Activated CD4-positive, alpha-beta memory T cell treated with anti-CD3 and anti-CD28 coated beads for 36 hours (primary cell): ENCODE measurements at places on chromosomes 5 and 9. TPM values are rescaled to one million over a fixed set of nuclear protein-coding genes. Genes with fewer than 3 reads are reported as not detected.
A peak's percentile ranks its signal among the peaks of the same experiment; 100 is the strongest.

DNA sequence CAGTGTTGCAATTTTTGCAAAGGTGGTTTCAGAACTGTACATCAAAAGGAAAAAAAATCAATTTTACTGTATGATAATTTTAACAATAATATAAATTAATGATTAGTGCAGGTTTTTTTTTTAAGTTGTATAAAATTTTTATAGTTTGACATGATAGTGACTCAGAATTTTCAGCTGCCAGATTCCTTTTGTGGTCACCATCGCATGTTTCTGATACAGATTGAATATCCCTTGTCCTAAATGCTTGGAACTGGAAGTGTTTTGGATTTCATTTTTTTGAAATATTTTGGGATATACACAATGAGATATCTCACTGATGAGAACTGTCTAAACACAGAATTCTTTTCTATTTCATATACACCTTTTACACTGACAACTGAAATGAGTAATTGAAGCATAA, 361.3 kb downstream of the RAB3C start:
- no peak for DNase-seq

DNA sequence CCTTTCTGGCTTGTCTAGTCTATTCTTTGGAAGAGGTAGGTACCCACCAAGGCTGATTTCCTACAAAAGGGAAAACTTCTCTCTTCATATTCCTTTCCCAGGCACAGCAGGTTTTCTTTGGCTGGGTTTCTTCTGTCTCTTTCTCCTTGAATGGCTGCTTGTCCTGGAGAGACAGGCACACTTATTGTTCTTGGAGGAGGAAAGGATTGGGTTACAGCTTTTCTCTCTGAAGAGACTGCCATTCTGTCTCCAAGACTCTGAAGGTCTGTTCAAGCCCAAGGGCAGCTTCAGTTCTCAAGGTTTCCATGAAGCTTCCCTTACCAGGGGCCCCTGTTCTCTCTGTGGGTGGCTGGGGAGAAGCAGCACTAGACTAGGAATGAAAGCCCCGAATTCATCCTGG, 33.9 kb downstream of the ACTBL2 start:
- no peak for DNase-seq

DNA sequence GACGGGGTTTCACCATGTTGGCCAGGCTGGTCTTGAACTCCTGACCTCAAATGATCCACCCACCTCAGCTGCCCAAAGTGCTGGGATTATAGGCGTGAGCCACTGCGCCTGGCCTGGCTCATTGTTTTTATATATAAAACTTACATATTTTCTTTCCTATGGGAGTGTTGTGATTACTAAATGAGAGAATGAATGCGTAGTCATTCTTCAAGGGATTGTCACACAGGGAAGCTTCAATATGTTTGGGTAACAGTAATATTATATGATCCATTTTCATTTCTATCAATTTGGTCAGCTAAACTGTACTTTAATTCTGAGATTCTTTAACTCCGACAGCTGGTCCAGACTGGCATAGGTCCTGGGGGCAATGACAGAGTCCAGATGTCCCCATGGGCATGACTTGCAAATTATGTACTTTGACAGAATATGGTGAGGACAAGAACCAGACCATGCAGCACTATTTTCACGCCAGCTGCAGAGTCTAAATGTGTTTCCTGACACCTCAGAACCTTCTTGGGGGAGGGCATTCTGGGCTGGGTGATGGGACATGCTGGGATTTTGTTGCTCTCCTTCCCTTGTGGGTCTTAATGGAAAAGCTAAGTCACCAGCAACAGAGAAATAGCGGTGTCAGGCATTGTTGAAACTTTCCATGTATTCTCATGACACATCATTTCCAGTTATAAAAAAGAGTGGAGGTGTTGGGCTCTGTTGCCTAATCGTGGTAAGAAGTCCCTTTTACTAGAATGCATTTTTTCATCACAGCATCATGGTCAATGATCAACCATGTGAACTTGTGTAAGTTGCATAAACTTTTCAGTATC, 40.9 kb upstream of the TNC start:
- no peak for DNase-seq

- peak; percentile 62 for DNase-seq
Measured at GRCh38 chr5:133824661-133825254, 143.7 kb downstream of the C5orf15 start.

GRCh38 chr5:773517-774264, 10.8 kb downstream of the ZDHHC11B start:
- peak; percentile 8 for DNase-seq

GRCh38 chr9:37960631-37961030, 56.7 kb upstream of the SLC25A51 start:
- DNase-seq: no peak

The SLC6A3 gene
- not detected for total RNA-seq

DNA sequence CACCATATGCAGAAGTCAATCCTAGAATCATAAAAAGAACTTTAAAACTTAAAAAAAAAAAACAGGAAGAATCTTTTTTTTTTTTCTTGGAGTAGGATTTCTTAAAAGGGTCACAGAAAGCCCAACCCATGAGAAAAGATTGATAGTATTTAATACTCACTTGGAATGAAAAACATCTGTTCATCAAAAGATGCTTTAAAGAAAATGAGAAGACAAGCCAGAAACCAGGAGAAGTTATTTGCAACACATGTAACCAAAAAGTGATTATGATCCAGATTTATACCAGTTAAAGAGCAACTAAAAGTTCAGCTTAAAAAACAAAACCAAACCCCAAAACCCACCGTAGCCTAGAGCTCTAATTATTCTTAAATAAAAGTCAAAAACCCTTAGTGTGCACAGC, 69.3 kb downstream of the TLE4 start:
- no peak for DNase-seq

DNA sequence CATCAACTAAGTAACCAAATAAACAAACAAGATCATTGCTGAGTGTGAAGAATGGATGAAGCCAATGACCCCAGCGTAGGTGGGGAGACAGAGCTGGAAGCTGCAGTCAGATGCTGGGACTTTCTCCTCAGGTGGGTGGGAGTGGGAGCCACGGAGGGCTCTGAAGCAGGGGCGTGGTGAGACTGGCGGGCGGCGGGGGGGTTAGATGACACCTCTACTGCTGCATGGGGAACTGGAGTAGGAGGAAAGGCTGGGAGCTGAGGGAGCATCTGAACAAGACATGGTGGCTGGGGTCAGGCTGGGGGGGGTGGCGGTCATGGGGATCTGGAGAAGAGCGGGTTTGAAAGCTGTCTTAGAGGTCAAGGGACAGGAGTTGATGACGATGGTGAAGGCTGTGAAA, 193.8 kb downstream of the C9orf50 start:
- DNase-seq: no peak

The F2RL1 gene
- total RNA-seq: 2.3 TPM

The PRDM9 gene
- total RNA-seq: not detected

DNA sequence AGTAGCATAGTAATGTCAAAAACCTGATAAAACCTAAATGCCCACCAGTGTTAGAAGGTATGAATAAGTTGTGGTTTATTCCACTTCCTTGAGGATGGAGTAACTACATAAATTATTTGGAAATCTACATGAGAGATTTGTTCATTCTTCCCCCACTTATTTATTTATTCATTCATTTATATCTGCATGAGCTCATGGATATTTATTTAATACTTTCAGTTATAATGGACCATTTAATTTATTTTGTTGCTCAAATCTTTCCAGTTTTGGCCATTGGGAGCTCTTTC, 223.8 kb upstream of the S1PR3 start:
- no peak for DNase-seq

DNA sequence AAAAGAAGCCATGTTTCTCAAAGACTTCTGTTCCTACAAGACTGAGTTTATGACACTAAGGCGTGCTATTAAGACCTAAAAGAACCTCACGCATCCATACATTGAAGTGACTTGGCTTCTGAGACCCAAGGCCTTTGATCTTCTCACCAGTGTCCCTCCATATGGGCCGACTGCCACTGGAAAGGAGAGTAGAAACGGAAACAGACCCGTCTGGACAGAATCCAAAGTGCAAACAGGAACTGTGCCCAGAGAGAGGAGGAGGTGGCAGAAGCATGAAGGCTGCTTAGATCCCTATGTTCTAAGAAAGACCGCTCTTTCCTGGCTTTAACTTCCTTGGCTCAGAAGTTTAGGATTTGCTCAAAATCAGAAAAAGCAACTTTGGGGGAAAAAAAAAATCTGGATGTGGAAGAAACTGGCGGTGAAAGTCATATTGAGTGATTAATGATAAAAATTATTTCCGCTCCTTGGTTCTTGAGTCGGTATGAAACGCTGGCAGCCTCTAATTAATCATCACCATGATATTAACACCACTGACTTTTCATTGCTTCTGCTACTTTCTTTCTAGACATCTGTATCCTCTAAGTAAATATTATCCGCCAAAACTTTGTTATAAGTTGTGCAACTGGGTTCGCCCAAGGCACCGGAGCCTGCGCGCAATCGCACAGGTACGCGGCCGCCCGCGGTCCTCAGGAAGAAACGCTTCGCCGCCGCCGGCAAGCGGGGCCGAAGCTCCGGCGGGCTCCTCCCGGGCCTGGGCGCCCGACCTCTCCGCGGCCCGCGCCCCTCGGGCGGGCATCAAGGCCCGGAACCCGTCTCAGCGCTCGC, 726 bp downstream of the DAP start:
- peak; percentile 49 for DNase-seq

DNA sequence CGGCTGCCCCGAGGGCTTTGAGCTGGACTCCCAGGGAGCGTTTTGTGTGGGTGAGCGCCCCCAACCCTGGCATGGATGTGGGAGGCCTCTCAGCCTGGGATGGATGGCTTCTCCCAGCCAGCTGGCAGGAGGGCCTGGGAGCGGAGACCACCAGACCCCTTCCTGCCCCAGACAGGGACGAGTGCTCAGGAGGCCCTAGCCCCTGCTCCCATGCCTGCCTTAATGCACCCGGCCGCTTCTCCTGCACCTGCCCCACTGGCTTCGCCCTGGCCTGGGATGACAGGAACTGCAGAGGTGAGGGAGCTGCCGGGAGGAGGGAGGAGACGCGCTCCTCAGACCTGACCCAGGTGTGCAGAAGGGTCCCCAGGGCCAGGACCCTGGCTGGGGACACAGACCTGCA, 17.4 kb upstream of the ASS1 start:
- DNase-seq: no peak

- no peak for DNase-seq
Measured at GRCh38 chr5:172670005-172670402, 28.9 kb downstream of the NEURL1B start.

The HMCN2 gene
- total RNA-seq: not detected

DNA sequence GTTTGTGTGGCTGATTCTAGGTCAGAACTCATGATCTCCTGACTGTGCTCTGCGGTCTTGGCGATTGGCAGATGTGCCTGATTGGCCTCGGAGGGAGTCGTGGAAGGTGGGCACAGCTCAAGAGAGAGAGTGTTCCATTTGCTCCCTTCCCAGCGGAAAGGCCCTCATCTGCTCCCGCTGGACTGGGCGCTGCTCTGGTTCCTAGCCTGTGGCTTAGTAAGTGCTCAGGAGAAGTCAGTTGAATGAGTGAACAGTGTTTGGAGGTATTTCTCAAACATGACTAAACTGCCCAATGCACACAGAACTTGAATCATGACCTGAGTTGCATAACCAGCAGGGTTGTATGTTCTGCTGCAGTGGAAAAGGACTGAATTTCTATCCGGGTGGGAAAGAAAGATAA, 120.2 kb upstream of the PITX1 start:
- DNase-seq: no peak

The PRUNE2 gene
- 0.43 TPM for total RNA-seq

DNA sequence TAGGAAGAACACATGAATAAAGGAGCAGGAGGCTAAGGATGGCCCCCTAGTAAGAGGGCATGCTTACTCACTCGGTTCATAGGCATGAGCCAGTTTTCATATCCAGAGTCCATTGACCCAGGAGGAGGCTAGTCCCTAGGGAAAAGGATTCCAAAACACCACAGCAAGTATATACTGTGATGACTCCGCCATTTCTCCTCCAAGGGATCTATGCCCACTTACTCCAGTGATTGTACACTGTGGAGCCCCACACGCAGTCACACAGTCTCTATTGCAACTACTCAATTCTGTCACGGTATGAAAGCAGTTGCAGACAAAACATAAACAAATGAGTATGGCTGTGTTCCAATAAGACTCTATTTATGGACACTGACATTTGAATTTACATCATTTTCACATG, 117.7 kb upstream of the ALDH1B1 start:
- DNase-seq: no peak

GRCh38 chr9:5632540-5632939, 3.6 kb downstream of the RIC1 start:
- DNase-seq: no peak

GRCh38 chr9:94586814-94587213, 6.8 kb downstream of the FBP2 start:
- DNase-seq: peak; percentile 16

The MEGF9 gene
- 4.4 TPM for total RNA-seq

The SOX30 gene
- 0.93 TPM for total RNA-seq

GRCh38 chr5:134043793-134044792, 39.3 kb upstream of the VDAC1 start:
- DNase-seq: no peak

The CFAP77 gene
- not detected for total RNA-seq

The EFNA5 gene
- not detected for total RNA-seq

DNA sequence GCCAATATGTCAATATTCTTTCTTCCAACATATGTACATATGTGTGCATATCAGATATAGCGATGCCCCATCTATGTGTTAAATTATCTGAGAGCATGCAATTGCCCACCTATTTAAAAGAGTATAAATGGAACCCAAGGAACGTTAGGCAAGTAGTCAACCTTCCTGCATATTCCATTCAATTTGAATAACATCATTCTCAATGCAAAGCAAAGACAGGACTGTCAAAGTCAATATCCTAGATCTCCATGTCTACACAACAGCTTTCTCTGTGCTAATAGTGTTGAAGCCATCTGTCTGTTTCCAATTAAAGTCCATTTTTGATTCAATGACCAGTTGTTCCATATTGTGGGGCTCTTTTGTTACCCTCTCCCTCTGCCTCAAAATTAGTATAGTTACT, 85.3 kb upstream of the COX7C start:
- DNase-seq: no peak

DNA sequence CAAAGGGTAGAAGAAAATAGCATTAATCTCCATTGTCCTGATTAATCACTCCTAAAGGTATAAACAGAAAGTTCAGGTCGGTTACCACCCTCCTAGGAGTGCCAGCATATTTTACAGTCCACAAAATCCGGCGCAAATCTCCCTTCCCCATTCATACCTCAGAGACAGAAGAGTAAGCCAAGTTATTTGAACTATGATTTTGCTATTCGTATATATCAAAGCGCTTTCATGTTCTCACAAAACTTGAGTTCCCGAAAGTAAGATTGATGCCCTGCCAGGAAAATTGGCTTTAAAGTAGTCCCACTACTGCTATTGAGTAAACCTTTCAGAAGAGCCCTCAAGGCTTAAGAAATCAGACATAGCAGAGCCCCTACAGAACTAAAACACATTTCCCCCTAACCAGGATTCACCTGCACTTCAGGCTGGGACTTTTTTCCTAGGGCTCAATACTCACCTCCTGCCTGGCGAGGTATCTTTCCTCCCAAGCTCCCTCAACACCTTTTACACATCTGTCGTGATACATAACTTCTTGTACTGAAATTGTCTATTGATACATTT, 21.8 kb upstream of the TRIM36 start:
- no peak for DNase-seq

DNA sequence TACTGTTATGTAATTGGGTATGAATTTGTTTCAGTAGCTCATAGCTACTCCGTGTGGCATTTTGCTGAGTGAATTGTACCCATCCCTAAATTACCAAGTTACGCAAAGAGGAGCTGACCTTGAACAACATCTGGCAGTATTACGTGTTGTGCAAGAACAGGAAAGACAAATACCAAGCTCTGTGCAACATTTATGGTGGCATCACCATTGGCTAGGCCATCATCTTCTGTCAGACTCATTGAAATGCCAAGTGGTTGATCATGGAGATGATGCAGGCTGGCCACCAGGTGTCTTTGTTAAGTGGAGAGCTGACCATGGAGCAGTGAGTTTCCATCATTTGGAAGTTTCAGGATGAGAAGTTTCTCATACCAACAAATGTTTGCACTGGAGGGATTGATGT, 15.0 kb downstream of the ZSWIM6 start:
- no peak for DNase-seq
